M059J (cell line): ENCODE measurements at places on chromosomes 4 and X.

GRCh38 chr4:6241062-6241845 lies 28.4 kb upstream of the WFS1 start:
- no peak for DNase-seq

GRCh38 chrX:4841216-4841745 lies 1127.8 kb upstream of the PRKX start:
- DNase-seq = no peak

DNA sequence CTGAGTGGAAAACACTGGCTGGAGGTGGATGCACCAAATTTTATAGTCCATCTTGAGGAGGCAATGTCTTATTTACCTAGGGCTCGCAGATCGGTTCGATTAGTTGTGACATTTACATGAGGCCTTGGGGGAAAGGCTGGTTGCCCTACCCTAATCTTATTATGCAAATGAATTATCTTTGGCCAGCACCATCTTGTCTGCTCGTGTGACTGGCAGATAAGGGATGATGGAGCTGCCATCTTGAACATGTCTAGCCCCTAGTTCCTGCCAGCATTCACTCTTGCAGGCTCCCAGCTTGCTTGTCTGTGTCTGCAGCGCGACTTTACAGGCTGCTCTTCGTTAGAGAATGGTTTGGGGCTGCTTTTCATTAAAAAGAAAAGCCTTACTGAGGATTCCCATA lies 61.9 kb downstream of the SEC24B start:
- no peak for DNase-seq

DNA sequence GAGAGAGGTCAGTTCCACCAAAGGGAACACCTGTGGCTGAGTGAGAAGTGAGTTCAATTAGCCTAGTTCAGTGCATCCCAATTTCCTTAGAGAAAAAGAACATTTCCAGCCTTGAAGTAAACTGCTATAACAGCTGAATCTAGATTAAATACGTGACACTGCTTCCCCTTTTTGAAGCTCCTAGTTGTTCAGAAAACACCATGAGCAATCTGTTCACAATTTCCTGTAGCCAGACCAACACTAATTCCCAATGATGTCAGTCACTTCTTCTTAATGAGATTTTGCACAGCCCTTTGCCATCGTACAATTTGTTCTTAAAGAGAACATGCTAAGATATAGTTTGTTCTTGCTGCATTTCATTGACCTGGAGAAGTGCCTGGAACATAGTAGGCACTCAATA lies 144.6 kb upstream of the EDNRA start:
- peak; percentile 25 for DNase-seq

- peak; percentile 35 for DNase-seq
Measured at GRCh38 chrX:29090811-29091210, 503.6 kb downstream of the IL1RAPL1 start.

- no peak for DNase-seq
Measured at GRCh38 chr4:140579278-140579677, 10.5 kb upstream of the UCP1 start.

DNA sequence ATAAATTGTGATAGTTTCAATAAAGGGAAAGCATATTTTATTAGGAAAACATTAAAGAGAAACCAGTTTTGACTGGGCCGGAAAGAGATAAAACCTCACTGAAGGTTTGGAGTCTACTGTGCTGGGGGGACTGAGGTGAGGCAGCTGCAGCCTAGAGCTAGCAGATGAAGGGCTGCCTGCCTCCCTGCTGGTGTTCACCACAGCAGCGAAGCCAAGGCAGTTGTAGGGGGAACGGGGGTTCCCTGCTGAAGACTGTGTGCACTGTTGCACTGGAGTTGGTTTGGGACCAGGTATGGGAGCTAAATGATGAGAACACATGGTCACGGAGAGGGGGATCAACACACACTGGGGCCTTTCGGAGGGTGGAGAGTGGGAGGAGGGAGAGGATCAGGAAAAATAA lies 546.5 kb upstream of the SMIM31 start:
- no peak for DNase-seq

GRCh38 chrX:2934715-2935710 lies 5.9 kb upstream of the ARSD start:
- no peak for DNase-seq

GRCh38 chrX:63363788-63364187 lies 12.7 kb upstream of the SPIN4 start:
- no peak for DNase-seq

GRCh38 chr4:114251020-114251419 lies 271.6 kb upstream of the ARSJ start:
- DNase-seq = no peak

DNA sequence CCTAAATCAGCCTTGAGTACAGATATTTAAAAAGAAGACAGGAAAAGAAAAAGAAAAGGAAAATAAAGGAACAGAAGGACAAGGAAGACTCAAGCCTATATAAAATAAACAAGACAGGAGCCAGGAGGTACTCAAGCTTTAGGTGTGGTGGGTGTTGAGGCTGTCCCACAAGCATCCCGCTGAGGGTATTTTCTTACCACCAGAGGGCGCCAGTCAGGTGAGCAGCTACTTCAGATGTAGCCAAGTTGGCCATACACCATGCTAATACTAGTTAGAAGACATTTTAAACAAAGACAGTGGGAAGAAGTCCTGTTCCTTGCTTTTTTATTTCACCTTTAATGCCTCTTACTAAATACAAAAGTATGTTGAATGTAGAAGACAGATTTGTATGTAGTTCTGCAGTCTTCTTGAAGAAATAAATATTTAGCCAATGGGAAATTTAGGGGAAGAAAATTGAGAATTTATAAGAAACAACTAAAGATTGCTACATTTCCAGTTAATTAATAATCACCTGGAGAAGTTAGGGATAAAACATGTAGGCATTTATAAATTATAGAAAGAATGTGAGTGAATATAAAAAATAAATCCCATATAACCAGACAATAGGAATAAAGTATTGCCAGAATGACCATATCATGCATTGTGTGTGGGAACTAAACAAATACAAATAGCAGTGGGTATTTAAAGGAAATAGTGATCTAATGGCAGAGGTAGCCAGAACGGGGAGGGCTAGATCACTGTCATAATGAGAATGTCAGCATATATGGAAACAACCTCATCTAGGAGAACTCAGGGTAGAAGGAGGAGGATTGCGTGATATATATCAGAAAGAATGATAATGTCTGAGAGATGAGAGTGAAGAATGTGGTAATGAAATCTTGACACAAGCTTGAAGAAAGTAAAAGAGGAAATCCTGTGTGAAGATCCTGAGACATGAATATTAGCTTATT lies 71.0 kb downstream of the MTHFD2L start:
- DNase-seq = peak; percentile 70

GRCh38 chrX:52346174-52347165 lies 22.4 kb upstream of the XAGE2 start:
- peak; percentile 83 for DNase-seq

GRCh38 chrX:122583551-122583950 lies 600.5 kb upstream of the GRIA3 start:
- DNase-seq = peak; percentile 46

DNA sequence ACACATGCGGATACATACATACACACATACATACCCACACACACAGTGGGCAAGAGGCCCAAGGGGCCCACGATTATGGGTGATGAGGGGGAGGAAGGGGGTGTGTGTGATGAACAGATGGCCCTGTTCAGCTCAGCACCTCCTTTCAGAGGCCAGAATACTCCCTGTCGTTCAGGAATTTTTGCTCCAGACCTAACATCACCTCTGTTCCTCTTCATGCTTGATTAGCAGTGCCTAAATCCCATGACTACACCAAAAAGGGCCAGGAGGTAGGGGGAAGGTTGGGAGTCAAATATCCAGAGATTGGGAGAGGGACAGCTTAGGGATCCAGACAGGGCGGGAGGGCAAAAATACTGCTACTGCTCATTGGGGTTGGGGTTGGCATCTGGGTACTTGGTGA lies 42.7 kb downstream of the SMC1A start:
- no peak for DNase-seq

GRCh38 chrX:22165732-22166457 lies 106.8 kb upstream of the CBLL2 start:
- DNase-seq = peak; percentile 55

- no peak for DNase-seq
Measured at GRCh38 chrX:370244-370962, 16.3 kb downstream of the PPP2R3B start.

- no peak for DNase-seq
Measured at GRCh38 chr4:26334366-26334765, 13.6 kb downstream of the RBPJ start.

DNA sequence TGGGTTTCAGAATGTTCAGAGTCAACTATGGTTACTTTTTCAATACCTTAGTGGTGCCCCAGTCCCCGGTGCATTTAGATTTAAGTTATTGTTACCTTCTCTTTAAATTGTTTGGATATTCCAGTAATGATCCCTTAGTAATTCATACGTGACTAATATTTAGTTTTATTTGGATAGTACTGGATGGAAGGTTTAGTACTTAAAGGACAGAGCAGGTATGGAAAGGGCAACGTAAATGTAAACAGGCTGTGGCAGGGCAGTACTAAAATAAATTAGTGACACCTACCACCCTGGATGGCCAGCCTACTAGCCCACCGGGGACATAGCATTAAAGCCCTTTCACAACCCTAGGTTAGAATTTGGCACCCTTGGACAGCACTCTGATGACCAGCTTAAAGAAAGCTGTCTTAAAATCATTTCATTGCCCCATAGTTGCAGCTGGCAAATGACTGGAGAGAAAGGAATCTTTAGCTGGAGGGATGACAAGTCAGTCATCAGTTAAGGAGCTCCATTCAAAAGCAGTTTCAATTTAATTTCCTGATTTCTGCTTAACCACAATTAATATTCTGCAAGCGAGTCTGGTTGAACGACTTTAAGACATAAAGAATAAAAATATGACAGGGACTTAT lies 16.4 kb downstream of the PLP1 start:
- peak; percentile 76 for DNase-seq

DNA sequence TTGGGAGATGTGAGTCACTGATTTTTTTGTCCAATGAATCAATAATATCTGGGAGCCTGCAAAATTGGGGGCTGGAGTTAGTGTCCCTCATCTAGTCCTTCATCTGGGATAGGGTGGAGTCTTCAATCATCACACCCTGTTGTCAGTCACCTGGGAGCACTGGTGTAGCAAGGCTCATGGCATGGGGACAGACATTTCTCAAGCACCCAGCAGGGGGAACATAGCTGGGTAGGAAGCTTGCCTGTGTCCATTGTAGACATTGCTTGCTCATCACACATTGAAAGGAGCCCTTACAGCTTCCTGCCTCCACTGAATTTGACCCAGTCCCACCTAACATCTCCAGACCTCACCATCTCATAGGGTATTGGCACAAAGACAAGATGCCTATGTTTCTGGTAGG lies 61.2 kb downstream of the SEL1L3 start:
- no peak for DNase-seq

DNA sequence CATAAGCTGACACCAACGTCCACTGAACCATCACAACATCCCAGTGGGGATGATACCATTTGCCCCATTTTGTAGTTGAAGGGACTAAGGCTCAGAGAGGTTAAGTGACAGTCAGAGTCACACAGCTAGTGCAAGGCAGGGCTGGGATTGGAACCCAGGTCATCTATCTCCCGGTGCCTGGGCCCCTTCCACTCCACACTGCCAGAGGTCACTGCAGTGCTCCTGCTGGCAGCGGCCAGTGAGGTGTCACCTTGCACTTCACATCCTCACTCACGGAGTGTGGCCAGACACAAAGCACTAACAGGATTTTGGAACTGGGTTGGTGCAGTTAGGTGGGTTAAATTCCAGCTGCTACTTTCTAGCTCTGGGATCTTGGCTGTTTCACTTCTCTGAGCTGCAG lies 118.7 kb downstream of the ENPP6 start:
- no peak for DNase-seq

DNA sequence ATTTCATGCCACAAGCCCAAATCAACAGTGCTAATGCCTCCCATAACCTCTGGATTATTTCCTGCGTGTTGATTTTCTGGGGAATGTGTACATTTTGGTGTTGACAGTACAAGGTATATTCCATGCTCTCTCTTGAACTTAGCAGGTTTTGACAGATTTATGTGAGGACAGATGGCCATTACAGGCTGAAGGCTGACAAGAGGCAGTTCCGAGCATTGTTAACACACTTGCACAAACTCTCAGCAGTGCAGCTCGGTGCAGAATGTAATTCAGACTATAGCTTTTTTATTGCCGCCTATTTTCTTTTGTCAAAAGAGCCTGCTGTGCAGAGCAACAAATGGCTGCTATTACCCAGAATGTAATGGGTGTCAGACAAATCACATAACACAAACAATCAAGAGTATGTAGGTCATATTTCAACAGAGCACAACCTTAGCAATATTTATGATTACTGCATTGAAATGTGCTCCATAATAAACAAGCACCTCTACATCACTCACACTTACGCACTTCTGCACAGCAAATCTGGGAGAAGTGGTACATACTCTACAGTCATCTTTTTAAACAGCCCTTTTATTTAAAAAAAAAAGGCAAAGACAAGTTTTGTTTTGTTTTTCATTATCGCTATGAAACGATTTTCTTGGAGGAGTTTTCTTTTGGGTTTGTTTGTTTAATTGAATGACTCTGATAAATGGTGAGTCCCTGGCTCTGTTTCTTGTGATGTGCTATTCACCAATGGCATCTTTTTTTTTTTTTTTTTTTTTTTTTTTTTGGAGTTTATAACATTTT lies 71.6 kb downstream of the PPARGC1A start:
- peak; percentile 5 for DNase-seq

DNA sequence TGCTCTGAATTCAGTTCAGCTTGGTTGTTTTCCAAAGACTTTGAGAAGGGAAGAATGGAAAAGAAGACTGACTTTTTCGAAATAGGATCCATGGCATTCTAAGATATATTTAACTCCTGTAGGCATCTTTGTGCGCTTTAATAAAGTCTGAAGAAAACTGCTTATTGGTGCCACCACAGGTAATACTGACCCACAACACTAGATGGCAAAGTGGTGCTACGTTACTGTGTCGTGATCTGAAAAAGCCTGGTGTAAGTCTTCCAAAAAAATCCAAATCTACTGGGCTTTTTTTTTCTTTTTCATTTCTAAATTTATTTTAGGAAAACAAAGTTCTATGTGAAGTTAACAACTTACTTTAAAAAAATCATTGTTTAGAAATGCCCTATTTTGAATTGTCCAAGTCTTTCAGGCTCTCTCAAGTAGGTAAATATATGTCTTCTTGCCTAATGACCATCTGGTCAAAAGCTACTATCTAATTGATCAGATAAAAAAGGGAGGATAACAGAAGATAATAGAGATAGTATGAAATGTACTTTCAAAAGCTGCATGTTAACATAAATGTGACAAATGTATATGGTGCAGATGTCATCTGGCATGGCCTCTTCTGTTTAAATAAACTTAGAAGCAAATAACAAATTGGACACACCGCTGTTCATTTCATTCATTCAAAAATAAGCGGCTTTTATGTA lies 47.0 kb upstream of the MID1IP1 start:
- DNase-seq = peak; percentile 42

- DNase-seq = no peak
Measured at GRCh38 chrX:21645886-21646285, 12.2 kb downstream of the KLHL34 start.

DNA sequence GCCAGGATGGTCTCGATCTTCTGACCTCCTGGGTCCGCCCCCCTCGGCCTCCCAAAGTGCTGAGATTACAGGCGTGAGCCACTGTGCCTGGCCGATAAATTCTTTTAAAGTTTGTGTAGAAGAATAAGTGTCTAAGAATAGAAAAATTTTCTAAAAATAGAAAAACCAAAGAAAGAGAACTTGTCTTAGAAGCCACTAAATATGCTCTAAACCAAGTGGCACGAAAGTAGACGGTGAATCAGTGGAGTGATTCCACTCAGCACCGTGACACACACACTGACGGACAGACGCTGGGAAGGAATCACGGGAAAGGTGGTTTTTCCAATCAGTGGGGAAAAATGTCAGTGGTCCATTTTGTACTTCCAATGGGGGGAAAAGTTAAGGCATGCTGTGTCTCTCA lies 72.7 kb upstream of the PSAPL1 start:
- peak; percentile 12 for DNase-seq
